ENCODE measurements at places on chromosomes 4 and X. TPM values are rescaled to one million over a fixed set of nuclear protein-coding genes. Genes with fewer than 3 reads are reported as not detected.

- peak; percentile 47 for DNase-seq
- H3K27ac ChIP-seq, result no peak overlapping the region
- no peaks in the 10 kb centered on the region for H3K36me3 ChIP-seq
These were observed 123.5 kb upstream of the WDR1 start for GRCh38 chr4:10239982-10240654.

DNA sequence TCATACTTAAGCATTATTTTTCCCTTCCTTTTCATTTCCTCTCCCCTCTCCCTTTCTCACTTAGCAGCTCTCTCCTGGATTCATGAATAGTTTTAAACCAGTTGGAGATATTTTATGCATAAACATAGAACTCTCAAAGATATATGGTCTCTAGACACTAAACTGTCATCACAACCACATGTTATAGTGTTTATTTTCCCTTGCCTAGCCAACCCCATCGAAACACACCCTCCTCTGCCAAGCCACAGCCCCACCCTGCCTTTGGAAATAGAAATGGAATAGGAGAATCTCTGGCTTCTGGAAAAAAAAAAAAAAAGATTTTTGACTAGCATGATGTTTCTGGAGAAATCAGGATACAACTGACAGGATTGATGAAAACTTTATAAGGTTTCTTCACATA lies 64.8 kb upstream of the RBPJ start:
- DNase-seq, result no peak
- no peaks in the 10 kb centered on the region for H3K27me3 ChIP-seq
- no peaks in the 10 kb centered on the region for H3K4me1 ChIP-seq

Gene CYTL1
- not detected for total RNA-seq

Gene GYG2
- total RNA-seq, result 5.8 TPM

Gene TEX11
- total RNA-seq, result not detected

Gene RIPPLY1
- total RNA-seq, result not detected
